Activated T-cell treated with anti-CD3 and anti-CD28 coated beads, Interleukin-2, amount 50 U/mL, for 24 hours (primary cell): ENCODE measurements at places on chromosomes 16 and 17.

- DNase-seq: no peak
Observed at GRCh38 chr17:27585153-27585681, 45.8 kb upstream of the LGALS9 start.

DNA sequence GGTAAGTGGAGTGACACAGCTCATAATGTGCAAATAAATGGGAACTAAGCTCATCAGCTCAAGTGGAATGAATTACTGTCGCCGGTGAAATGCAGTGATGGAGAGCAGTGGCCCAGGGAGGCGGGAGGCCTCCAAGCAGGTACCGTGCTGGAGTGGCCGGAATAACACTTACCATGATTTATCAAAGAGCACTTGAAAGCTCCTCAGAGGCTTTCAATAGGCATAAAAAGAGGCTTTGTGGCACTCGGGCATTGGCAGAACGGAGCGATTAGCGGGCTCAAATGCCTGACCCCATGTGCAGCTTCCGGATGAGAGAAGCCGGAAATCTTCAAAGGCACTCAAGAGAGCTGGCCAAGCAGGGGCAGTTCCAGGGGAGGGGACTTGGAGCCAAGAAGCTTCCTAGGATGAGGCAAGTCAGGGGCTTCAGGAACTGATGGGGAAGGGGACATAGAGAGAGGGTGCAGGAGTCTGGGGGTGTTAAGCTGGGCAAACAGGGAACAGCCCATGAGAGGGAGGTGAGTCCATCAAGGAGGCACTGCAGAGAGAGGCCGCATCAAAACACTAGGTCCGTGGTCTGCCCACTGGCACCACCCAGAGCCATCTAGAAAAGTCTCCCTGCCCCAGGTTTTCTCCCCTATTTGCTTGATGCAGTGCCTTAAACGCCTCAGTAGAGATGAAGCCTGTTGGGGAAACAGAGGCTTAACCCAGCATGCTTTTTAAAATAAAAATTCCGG is 144.0 kb upstream of the IRX6 start:
- DNase-seq: no peak

GRCh38 chr17:41579484-41580243 is 7.0 kb downstream of the KRT14 start:
- peak; percentile 75 for DNase-seq

- no peak for DNase-seq
Observed at GRCh38 chr16:11047939-11048800, 103.8 kb downstream of the CLEC16A start.

- DNase-seq: no peak
Observed at GRCh38 chr16:87538160-87538559, 45.3 kb upstream of the ZCCHC14 start.

DNA sequence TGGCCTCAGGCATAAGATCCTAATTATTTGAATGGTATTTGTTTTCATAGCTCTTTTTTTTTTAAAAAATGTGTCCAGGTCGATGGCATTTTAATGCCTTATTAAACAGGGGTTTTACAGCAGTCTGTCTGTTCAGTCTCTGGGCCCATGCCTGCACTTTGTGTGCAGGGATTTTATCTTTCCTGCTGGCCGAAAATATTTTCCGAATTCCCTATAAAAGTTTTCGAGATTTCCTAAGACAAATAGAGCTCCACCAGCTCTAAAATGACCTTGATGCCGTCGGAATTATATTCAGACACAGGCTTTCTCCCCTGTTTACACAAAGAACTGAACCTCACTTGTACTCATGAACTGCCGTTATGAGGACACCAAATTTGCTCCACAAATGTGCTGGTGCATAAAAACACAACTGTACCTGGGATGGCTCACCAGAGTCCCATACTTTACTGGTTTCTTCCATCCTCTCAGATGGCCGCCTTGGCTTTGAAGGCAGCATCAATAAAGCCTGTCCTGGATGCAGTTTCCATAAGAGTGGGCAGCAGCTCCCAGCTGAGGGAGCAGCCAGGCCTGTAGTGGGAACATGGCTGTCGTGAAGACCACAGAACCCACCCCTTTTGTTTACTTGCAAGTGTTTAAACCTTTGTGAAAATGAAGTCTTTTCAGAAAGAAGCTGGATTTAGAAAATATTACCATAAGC is 44.9 kb downstream of the TBX4 start:
- DNase-seq: no peak

DNA sequence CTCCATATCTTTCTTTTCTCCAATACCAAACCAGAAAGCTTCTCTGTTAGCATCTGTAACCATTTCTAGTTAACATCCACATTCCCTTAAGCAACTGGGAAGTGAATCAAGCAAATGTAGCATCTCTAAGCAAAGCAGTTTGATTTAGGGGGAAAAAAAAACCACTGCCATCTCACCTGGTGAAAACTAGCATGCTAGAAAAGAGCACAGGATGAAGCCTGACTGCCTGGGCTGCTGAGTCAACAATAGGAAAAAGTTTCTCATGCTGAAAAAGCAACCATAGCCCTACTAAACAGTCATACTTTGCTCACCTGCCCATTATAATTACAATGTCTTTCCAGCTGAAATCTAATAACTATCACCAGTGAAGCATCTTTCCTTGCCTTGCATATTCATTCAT is 139.3 kb downstream of the ANKFN1 start:
- DNase-seq: no peak

- DNase-seq: no peak
Observed at GRCh38 chr16:28880589-28880915, 2.3 kb downstream of the ATP2A1 start.

GRCh38 chr16:2250652-2251295 is 613 bp downstream of the ECI1 start:
- peak; percentile 69 for DNase-seq
